ENCODE measurements at places on chromosomes 12 and 14.

DNA sequence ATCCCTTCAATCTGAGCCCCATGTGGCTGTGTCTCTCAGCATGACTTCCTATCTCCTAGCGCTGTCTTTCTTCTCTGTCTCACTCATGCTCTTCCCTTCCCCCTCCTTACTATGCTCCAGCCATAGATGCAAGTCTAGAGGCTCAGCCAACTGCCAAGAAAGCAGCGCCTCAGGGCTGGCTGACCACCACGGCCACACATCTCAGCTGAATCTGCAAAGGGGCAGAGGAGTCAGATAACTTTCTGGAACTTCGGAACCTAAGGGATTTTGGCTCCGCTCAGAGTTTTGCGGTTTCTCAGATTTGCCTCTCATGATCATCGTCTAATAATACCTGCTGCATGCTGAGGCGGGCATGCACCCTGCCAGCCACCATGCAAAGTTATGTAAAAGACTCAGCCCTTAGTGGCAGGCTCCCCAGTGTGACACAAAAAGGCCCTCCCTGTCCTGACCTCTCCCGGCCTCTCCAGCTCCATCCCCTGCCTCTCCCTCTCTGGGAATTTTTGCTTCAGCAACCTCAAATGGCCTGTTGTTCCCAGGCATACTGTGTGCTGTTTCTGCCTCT lies 5.0 kb upstream of the FGF6 start:
- DNase-seq, result no peak

DNA sequence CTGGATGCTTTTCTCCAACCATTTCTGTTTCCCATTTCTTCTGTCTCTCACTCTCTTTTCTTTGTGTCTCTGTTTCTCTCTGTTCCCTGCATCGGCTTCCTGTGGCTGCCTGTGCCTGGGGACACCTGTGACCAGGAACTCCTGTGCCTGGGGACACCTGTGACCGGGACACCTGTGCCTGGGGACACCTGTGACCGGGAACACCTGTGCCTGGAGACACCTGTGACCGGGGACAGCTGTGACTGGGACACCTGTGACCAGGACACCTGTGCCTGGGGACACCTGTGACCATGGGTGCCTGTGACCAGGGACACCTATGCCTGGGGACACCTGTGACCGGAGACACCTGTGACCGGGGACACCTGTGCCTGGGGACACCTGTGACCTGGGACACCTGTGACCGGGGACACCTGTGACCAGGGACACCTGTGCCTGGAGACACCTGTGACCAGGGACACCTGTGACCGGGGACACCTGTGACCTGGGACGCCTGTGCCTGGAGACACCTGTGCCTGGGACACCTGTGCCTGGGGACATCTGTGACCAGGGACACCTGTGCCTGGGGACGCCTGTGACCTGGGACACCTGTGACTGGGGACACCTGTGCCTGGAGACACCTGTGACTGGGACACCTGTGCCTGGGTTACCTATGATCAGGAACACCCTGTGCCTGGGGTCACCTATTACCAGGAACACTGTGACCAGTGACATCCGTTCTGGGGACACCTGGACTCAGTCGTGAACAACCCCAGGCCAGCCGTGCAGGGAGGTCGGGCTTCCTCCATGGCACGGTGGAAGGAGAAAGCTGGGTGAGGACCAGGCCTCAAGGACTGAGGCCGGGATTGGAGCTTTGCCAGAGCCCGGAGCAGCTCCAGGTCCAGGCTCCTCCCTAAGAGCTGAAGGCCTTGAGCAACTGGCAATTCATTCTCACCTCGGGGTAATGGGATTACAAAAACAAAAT lies 23.4 kb upstream of the FBRSL1 start:
- DNase-seq, result no peak

GRCh38 chr14:23559010-23559925 lies 3.2 kb downstream of the THTPA start:
- DNase-seq, result no peak

GRCh38 chr12:43117226-43117930 lies 434.6 kb downstream of the ADAMTS20 start:
- DNase-seq, result no peak

- DNase-seq, result no peak
Observed at GRCh38 chr12:71032933-71033332, 112.4 kb upstream of the PTPRR start.

GRCh38 chr12:72296389-72296788 lies 24.2 kb downstream of the TRHDE start:
- DNase-seq, result no peak

- DNase-seq, result no peak
Observed at GRCh38 chr14:45251912-45252311, 1.1 kb downstream of the MIS18BP1 start.

DNA sequence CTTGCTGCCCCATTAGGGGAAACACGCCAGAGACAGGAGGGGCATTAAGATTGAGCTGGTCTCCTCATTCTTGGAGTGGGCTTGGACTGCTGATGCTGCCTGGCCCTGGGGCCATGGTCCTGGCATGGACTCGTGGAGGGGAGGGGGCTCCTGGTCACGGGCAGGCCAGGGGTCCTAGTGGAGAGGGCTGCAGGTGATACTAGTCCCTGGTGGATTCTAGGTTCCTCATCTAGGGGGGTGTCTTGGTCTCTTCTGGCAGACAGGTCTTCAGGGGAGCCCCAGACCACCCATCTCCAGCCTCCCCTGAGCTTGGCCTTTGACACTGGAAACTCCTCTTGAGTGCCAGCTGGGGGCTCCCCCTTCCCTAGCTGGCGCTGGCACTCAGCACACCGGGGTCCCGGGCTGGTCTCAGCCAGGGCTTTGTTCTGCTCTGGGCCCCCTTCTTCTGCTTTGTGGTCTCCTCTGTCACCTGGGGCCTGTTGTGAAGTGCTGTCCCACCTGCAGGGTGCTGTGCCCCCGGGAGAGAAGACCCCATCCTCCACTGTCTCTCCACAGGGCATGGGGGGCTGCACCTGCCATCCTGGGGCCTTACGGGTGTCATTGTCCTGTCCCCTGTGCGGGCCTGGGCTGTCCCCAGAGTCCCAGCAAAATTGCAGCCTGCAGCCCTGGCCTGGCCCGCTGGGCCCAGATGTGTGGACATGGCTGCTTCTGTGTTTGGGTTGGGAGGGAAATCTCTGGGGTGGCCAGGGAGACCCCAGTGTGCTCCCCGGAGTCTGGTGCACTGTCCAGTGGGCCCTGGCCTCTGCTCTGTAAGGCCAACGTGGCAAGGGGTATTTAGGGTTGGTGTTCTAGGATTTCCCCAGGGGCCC lies 2.3 kb downstream of the KIF26A start:
- DNase-seq, result no peak

- no peak for DNase-seq
Observed at GRCh38 chr12:28876196-28876798, 272.8 kb upstream of the FAR2 start.

- no peak for DNase-seq
Observed at GRCh38 chr14:105042813-105043212, 21.9 kb upstream of the CDCA4 start.

GRCh38 chr14:65000898-65001591 lies 14.3 kb downstream of the FNTB start:
- no peak for DNase-seq
